ENCODE measurements at places on chromosomes 5 and 9.

DNA sequence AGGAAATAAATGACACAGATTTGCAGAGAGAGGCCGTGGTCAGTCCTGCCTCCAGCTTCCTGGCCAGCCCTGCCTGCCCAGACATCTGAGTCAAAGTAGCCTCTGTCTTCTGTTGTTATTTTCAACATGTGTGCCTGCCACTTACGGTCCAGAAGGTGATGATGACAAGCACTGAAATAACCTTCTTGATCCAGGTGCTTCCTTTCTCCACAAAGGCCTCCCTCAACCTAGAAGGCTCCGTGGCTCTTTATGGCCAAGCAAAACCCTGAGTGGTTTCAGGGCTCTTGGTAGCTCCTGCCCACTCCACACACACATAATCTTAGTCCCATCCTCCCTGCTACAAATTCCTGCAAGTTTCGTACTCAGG, 34.1 kb upstream of the SLC6A19 start:
- DNase-seq = no peak

- no peak for DNase-seq
Observed at GRCh38 chr5:154485096-154485491, 7.1 kb upstream of the HAND1 start.

DNA sequence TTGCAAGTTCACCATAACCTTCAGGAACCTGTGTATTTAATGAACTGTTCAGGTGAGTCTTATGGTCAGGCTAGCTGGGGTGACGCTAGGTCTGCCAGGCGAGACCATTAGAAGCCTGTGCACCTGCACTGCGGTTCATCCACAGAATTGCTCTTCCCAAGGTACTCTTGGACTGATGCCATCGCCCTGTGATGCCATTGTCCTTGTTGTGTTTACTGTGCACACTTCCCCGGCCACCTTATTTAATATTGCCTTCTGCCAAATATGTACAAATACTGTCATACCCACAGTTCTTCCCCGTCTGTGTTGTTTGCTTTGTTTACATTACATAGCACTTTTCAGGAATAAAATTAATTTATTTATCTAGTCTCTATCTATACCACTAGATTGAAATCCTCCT, 66.3 kb downstream of the RCL1 start:
- DNase-seq = no peak

DNA sequence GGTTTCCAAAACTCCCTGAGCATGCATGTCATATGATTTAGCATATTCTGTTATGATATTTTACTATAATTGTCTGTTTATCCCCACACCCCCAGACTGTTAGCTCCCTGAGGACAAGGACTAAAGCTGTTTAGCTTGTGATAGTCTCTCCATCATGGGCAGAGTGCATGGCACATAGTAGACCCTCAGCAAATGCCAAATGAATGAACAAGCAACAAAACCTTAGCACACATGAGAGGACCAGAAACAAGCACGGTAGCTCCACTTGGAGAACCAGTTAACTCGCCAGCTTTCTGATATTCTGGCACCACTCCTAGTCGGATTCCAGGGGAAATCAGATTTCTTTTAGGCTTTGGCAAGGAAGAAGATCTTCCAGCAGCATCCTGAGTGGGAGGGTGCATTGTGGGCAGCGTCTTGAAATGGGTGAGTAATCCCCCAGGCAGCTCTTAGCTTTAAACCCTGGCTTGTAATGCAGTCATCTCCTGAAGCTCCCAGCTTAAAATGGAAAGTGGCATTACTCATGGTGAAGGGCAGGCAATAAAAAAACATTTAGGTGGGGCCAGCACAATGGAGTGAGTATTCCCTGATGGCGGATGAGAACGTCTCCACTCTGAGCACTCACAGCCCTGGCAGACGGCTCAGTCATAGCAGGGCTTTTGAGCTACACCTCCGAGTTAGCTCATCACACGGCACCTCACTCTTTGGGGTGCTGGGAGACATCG, 41.1 kb downstream of the FGF1 start:
- DNase-seq = no peak

GRCh38 chr9:87146933-87147332, 199.6 kb upstream of the GAS1 start:
- DNase-seq = no peak

DNA sequence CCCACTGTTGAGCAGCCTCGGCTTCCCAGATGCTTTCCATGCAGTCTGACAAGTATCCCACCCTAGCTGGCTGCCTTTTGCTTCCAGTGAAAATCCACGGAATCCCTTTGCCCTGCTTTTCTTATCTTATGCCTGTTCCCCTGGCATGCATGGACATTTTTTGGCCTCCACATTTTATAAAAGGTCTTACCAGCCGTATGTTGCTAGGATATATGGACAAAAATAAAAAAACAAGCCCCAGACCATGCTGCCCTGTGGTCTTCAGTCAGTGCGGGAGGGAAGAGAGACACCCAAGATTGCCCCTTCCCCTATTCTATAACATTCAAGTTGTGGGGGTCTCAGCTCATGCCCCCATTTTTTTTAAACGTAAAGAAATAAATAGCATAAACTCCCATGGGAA, 129.6 kb downstream of the COL23A1 start:
- DNase-seq = no peak

DNA sequence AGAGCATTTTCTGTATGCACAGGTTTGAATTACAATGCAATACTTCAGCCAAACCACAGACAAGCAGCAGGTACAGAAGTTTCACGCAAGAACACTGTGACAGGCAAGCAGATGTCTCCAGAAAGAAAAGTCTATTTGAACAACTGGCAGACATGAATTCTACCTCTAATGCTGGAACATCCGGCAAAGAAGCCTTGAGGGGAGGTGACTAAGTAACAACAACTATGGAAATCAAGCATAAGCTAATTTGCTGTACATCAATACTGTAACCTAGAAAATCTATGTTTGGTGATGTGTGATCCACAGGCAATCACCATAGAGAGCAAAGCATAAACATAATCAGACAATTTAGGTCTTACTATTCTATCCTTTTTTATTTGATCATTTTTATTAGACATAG, 65.5 kb downstream of the PLK2 start:
- DNase-seq = no peak

DNA sequence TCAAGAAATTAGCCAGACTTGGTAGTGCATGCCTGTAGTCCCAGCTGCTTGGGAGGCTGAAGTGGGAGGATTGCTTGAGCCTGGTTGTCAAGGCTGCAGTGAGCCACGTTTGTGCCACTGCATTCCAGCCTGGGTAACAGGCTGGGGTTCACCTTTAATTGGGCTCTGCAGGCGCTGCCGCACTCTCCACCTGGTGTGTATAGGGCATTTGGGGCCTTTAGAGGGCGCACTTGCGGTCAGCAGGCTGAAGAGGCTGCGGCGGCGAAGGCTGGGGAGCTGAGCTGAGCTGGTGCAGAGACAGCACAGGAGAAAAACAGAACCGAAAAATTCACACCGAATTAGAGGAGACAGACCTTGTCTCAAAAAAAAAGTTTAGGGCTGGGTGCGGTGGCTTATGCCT, 31.2 kb downstream of the CDK7 start:
- no peak for DNase-seq

GRCh38 chr5:19977099-19977498, 10.9 kb downstream of the CDH18 start:
- no peak for DNase-seq

- no peak for DNase-seq
Observed at GRCh38 chr5:172199446-172199845, 5.5 kb downstream of the EFCAB9 start.

- DNase-seq = no peak
Observed at GRCh38 chr9:86575825-86576525, 221.8 kb upstream of the TUT7 start.

DNA sequence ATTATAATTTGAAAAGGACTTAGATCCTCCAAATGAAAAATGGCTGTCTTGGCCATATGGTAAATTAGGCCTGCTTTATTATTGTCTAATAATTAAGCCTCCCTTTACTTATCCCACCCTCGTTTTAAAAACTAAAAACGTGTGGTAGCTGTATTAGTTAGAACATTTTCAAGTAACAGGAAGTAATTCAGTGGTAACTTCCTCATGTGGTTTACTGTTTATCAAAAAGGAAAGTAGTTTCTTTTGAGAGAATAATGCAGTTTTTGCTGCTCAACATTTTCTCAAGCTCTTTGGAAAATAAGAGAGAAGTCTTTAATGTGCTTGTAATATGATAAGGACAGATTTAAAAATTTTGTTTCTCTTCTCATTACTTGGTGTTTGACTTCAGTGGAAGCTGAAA, 26.0 kb downstream of the ZCCHC7 start:
- no peak for DNase-seq

- DNase-seq = no peak
Observed at GRCh38 chr9:70466976-70467561, 52.6 kb upstream of the KLF9 start.

DNA sequence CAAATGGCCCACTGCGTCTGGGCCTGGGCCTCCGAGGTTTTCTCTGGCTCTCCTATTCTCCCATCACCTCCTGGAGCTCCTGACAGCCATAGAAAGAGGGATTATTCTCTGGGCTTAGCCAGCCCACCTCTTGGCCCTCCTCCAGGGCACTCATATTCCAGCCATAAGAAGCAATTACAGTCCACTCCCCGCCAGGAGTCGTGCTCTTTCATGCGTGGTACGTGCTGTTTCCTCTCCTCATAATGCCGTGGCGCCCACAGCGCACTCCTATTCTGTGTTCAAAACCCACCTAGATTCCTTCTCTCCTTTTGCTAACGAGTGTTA, 240.8 kb upstream of the ZNF462 start:
- no peak for DNase-seq

DNA sequence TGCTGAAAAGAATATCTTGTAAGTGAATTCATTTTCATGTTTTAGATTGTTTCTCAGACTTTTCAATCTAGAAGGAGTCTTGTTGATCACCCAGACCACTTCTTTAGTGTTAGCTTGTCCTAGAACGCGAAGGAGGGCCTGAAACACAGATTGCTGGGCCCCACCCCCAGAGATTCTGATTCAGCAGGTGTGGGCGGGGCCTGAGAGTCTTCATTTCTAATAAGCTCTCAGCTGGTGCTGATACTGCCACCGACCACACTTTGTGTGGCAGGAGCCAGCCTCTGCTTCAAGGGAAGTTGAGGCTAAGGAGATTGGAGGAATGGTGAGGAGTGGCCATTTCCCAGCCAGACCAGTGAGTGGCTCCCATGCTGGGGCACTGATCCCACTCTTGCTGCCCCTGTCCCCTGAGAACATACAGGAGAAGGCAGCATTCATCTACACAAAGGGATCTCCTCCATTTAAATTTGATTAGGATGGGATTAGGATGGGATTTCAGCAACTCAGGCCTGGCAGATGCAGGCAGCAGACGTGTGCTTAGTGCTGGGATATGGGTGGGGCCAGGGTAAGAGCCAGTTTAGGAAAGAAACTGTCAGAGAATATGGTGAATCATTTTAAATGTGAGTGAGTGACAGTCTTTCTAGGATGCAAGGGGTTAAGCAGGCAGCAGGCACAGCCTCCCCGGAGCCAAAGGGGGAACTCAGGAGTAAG, 35.9 kb downstream of the ZNF618 start:
- no peak for DNase-seq

DNA sequence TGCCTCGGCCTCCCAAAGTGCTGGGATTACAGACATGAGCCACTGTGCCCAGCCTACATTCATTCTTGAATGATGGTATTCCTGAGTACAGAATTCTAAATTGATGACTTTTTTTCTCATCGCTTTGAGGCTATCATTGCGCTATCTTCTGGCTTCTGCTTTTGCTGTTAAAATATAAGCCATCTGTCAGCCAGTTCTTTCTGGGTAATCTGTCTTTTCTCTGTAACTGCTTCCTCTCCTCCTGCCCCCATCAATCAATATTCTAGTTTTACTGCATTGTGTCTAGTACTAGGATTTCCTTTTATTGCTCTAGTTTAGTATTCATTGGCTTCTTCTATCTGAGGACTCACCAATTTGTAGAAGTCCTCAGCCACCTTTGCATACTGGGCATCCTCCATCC, 89.0 kb downstream of the PLPP1 start:
- no peak for DNase-seq

DNA sequence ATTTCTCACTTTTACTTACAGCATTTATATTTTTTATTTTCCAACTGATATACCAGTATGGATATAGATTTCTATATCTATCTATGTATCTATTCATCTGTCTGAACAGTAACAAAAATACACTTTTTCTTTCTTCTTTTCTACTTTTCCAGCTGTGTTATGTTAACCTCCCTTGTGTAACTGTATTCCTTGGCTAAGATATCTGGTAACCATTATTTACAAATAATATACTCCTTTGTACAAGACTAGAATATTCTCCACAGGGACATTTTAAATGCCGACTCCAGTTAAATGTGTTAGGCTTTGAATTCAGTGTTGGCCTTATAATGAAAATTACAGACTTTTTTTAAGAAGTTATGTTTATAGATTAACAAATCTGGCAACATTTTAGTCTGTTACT, 168.7 kb downstream of the XRCC4 start:
- no peak for DNase-seq

GRCh38 chr5:138370537-138370936, 18.1 kb downstream of the KDM3B start:
- DNase-seq = no peak

- DNase-seq = no peak
Observed at GRCh38 chr5:7801891-7802614, 48.9 kb downstream of the CFAP90 start.

- no peak for DNase-seq
Observed at GRCh38 chr9:103203172-103203571, 208.0 kb downstream of the CYLC2 start.

- no peak for DNase-seq
Observed at GRCh38 chr5:94376672-94377345, 241.6 kb downstream of the KIAA0825 start.

DNA sequence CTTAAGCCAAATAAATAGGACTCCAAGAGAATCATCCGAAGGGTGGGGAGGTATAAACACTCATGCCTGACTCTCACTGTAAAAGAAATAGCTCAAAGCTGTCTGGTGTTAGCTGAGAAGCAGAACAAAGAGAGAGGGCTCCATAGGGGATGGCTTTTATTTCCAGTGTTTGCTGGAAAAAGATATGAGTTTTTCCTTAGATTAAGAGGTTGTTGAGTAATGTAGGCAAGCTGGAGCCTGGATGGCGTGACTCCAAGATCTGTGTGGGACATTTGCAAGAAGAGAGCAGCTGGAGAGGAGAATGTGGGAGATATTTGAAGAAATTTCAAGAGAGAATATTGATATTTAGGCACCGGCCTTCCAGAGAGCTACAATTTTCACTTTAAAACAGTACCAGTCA, 793.7 kb upstream of the RGMB start:
- no peak for DNase-seq

- DNase-seq = no peak
Observed at GRCh38 chr5:96690861-96691260, 28.7 kb downstream of the CAST start.

DNA sequence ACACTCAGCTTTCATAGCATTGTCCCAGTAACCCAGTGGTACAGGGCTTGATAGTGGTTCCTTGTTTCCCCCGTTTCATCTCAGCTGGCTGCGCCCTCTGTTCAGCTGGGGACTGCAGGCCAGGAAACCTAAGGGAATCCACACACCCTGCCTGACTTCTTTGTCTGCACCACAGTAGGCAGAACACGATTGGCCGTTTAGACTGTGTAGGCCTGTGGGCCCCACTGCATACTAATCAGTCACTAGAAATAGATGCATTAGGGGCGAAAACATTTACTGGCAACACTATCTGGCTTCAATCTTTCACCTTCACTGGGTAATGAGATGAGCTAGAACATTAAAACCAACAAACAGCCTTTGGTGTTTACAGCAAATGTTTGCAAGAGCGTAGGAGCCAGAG, 512.7 kb upstream of the BRINP1 start:
- DNase-seq = no peak
